ENCODE measurements at places on chromosomes 2 and 18. TPM values are rescaled to one million over a fixed set of nuclear protein-coding genes. Genes with fewer than 3 reads are reported as not detected.

GRCh38 chr2:98669675-98670074 lies 61.3 kb downstream of the MGAT4A start:
- H3K27ac ChIP-seq, result no peak overlapping the region
- no peak overlapping the region for H3K4me3 ChIP-seq
- H3K27me3 ChIP-seq, result no peaks in the 10 kb centered on the region
- H3K36me3 ChIP-seq, result no peaks in the 10 kb centered on the region
- H3K4me1 ChIP-seq, result no peaks in the 10 kb centered on the region

DNA sequence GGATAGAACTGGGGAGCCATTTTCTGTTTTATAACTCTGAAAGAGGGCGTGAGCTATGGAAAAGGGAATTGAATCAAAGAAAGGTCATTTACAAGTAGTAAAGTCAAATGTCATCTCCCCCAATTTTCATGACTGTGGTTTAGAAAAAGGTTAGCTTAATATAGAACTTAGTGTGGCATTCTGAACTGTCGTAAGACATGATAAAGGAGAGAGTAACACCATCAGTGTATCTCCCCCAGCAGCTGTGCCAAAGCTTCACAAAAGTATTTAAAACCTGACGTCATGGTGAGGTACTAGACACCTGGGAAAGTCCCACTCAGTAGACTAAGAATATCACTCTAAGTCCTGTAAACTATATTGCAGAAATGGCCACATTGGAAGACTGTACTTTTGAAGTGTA lies 5.8 kb upstream of the IKZF2 start:
- no peaks in the 10 kb centered on the region for H3K27me3 ChIP-seq
- peaks cover 6% of the 10 kb centered on the region for H3K4me1 ChIP-seq
- H3K36me3 ChIP-seq, result no peaks in the 10 kb centered on the region
- no peak overlapping the region for H3K4me3 ChIP-seq
- no peak for DNase-seq

DNA sequence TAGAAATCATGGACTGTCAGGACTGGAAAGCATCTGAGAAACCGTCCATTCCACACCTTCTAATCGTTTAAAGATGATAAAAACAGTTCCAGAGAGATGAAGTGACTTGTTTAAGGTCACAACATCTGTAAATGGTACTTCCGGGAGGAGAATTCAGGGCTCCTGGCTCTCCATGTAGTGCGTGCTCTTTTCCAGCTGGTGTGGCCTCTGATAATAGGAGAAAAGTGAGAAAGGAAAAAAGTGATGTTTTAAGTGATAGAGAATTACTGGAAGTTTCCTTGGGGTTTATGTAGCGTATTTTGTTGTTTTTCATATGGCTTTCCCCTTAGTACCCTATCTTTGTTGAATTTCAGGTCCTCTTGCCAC lies 663 bp downstream of the C2orf49 start:
- H3K4me3 ChIP-seq, result peak overlapping the region; percentile 93
- H3K27me3 ChIP-seq, result no peaks in the 10 kb centered on the region
- H3K27ac ChIP-seq, result peak overlapping the region; percentile 94

The LOXHD1 gene
- not detected for polyA plus RNA-seq

The CFAP65 gene
- 0.10 TPM for polyA plus RNA-seq

The MIB1 gene
- 6.1 TPM for polyA plus RNA-seq

DNA sequence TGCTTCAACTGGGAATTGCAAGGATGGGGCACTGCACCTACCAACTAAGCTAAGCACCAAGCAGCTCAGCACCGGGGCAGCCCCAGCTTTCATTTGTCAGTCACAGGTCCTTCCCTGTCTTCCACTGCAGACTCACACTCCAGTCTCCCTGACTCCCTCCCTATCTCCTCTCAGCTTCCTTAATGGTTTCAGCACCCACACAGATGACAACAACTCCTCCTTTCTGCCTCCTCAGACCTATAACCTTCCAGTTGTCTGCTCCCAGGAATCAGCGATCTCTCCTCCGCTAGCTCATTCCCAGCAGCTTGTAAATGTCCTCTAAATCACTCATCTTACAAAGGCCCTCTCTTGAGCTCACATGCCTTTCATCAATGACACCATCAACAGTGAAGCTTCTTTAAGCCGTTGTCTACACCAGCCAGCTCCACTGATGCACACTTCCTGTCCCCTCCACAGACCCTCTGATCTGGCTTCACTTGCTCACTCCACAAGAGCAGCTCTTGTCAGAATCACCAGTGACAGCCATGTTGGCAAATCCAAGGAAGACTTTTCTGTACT lies 32.1 kb downstream of the CLASP1 start:
- no peak overlapping the region for H3K4me3 ChIP-seq
- no peak for DNase-seq
- no peak overlapping the region for H3K27ac ChIP-seq
- no peaks in the 10 kb centered on the region for H3K36me3 ChIP-seq
- H3K27me3 ChIP-seq, result no peaks in the 10 kb centered on the region

DNA sequence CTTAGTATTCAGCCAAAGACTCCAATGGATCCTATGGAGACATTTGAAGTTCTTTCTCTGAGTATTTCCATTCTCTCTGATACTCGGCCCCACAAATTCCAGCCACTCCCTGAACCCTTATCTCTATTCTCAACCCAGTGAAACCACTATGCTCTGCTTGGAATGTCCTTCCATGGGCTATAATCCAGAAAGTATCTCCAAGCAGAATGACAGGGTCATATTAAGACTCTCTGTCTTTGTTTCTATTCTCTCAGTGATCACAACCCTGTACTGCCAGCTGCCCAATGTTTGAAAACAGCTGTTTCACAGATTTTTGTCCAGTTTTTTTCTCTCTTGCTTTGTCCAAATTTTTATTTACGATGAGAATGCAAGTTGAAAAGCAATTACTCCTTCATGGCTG lies 21.9 kb downstream of the CHMP3 start:
- no peaks in the 10 kb centered on the region for H3K27me3 ChIP-seq
- H3K4me3 ChIP-seq, result no peak overlapping the region

DNA sequence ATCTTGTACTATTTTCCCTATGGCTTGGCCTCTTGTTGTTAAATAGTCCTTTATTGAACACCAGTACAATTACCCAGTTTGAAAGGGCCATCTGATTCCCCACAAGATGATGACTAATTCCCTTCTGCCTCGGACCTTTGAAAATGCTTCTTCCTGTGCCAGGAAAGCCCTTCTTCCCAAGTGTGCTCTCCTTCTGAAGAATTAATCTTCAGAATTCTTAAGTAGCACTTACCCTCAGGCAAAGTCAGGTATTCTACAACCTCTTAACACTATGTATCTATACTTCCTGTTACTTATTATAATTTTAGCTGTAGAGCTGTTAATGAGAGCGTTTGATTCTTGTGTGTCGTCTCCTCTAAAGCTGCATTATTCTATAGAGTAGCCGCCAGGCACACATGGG lies 28.6 kb upstream of the MEX3C start:
- DNase-seq, result no peak
- no peak overlapping the region for H3K4me3 ChIP-seq
- no peaks in the 10 kb centered on the region for H3K4me1 ChIP-seq
- H3K36me3 ChIP-seq, result no peaks in the 10 kb centered on the region
- no peaks in the 10 kb centered on the region for H3K27me3 ChIP-seq
- H3K27ac ChIP-seq, result no peak overlapping the region

DNA sequence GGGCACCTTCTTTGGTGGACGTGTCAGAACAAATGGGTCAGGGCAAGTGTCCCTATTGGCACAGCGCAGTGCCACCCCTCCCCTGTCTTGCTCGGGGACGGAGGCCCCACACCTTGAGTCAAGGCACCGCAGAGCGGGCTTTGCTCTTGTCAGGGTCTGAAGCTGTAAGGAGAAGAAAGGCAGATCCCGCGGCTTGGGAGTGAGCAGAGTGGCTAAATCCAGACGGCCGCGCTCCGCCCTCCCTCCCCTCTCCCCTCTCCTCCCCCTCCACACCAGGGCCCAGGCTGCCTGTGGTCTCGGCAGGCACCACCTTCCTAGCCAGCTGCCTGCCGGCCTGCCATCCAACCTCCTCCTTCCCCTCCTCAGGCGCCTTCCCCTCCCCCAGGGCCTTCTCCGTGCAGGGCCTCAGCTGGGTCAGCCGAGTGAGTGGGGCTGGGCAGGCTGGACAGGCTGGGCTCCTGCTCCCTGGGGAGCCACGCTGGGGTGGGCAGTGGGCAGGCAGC lies 25.8 kb downstream of the SPEG start:
- peak overlapping the region; percentile 46 for H3K4me3 ChIP-seq
- no peaks in the 10 kb centered on the region for H3K27me3 ChIP-seq
- peaks cover 84% of the 10 kb centered on the region for H3K4me1 ChIP-seq
- H3K36me3 ChIP-seq, result peaks cover 20% of the 10 kb centered on the region

- no peaks in the 10 kb centered on the region for H3K36me3 ChIP-seq
- H3K27ac ChIP-seq, result no peak overlapping the region
- no peak for DNase-seq
- no peak overlapping the region for H3K4me3 ChIP-seq
These were observed 1.6 kb upstream of the CFLAR start for GRCh38 chr2:201114350-201114749.
